Activated T-cell treated with anti-CD3 and anti-CD28 coated beads for 24 hours (primary cell): ENCODE measurements at places on chromosomes 4 and X.

GRCh38 chrX:105696870-105697269 lies 125.5 kb upstream of the NRK start:
- no peak for DNase-seq

DNA sequence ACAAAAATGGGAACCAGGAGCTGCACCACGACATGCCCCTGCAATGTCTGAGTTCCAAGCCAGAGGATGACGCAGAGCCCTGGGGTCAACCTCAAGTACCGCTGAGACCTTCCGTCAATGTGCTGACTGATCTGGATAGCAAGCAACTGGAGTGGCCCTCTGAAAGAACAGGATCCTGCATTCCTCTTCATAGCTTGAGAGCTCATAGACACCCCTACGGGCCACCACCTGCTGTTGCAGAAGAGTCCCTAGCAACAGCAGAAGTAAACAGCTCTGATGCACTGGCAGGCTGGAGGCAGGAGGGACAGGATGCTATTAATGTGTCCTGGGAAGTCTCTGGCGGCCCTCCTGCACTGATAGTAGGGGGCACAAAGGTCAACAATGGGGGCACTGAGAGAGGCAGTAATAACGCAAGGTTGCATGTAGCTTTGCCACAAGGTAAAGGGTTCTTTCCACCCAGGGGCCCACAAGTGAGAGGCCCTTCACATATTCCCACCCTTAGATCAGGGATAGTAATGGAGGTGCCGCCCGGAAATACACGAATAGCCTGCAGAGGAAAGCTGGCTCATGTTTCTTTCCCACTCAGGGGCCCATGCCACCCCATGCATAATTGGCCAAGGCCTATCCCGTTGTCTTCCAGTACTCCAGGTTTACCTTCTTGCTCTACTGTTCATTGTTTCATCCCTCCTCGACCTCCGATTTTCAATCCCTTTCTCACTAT lies 1.3 kb downstream of the PRR32 start:
- no peak for DNase-seq

GRCh38 chr4:164224871-164225270 lies 529.1 kb upstream of the SMIM31 start:
- no peak for DNase-seq

DNA sequence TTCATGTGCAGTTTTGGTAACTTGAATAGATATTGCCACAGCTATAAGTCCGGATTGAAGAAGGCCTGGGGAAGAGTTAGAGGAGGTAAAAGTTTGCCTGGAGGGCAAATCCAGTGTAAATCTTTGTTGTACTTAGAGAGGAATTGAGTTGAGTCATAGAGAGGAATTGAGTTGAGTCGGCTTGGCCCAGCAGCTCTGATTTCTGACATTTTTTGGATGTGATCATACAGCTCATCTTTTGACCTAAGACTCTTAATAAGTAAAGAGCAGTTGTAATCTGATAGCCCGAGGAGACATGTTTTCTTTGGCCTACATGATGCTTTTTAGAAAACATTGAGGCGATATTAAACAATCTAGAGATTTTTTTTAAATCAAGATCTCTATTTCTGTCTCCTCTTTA lies 3.9 kb downstream of the KIT start:
- no peak for DNase-seq

GRCh38 chr4:26723216-26723615 lies 137.4 kb upstream of the STIM2 start:
- DNase-seq = no peak

GRCh38 chrX:18461431-18461830 lies 36.0 kb downstream of the CDKL5 start:
- DNase-seq = no peak

GRCh38 chr4:183300655-183301054 lies 19.4 kb downstream of the CLDN22 start:
- no peak for DNase-seq

DNA sequence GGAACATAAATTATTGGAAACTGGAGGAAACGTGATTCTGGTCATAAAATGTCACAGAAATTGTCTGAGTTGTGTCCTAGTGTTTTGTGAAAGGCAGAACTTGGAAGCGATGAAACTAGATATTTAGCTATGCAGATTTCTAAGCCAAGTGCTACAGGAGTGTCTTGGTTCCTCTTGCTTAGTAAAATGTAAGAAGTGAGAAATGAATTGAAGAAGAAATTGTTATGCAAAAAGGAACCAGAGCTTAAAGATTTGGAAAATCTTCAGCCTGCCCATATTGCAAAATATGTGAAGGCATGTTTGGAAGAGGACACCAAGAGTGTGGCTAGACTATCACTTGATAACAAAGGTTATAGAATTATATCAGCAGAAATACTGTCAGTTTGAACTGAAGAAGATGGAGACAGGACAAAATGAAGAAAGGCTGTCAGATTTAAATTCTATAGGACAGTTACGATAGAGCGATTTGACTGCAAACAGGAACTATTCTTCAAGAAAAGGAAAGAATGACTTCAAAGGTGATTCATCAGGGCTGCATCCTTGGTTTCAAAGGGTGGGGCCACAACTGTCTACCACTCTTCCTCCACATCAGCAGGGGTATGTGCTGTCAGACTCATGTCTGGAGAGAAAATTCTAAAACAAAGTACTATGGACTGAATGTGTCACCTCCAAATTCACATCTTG lies 9.4 kb upstream of the CDS1 start:
- no peak for DNase-seq

GRCh38 chrX:252957-253291 lies 28.3 kb upstream of the PLCXD1 start:
- DNase-seq = no peak

GRCh38 chrX:79259073-79259689 lies 108.0 kb downstream of the ITM2A start:
- DNase-seq = peak; percentile 42

GRCh38 chr4:74097116-74097515 lies 1.9 kb downstream of the CXCL2 start:
- no peak for DNase-seq

DNA sequence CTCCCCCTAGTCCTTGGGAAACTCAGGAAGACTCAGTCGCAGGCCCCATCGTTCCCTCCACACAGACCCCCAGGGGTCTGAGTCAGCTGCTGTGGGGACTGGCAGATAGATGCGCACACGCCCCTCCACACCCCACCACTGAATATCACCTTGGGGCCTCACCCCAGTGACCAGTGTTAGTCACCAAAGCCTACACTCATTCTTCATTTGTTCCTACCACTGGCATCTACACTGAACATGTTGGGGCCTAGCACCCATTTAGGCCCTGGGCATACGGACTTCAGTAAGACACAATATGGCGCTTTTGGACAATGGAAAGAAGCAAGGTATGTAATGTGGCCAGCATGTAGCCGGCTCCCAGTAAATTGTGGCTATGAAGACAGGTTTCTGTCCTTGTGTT lies 154.1 kb upstream of the PJA1 start:
- no peak for DNase-seq

- DNase-seq = no peak
Observed at GRCh38 chrX:14228611-14229010, 198.9 kb upstream of the GEMIN8 start.

GRCh38 chrX:97629597-97629985 lies 745.9 kb downstream of the RPA4 start:
- DNase-seq = no peak

- no peak for DNase-seq
Observed at GRCh38 chr4:75429208-75429607, 85.0 kb downstream of the RCHY1 start.

DNA sequence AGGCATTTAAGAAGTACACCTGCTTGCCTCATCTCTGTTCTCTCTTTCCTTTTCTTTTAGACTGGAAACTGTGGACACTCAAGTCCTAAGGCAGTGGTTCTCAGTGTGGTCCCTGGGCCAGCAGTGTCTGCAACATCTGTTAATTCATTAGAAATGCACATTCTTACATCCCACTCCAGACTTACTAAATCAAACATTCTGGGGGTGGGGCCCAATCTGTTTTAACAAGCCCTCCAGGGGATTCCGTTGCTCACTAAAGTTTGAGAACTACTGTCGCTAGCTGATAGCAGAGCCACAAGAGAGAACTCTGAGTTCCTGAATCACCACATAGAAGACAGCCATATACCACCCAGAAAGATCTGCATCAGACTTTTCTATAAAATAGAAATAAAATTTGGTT lies 430.6 kb downstream of the BCOR start:
- DNase-seq = no peak

GRCh38 chr4:36332023-36332781 lies 50.8 kb downstream of the DTHD1 start:
- no peak for DNase-seq

GRCh38 chr4:11471618-11472017 lies 42.9 kb upstream of the HS3ST1 start:
- peak; percentile 27 for DNase-seq

- no peak for DNase-seq
Observed at GRCh38 chr4:79865201-79865597, 207.8 kb downstream of the ANTXR2 start.

DNA sequence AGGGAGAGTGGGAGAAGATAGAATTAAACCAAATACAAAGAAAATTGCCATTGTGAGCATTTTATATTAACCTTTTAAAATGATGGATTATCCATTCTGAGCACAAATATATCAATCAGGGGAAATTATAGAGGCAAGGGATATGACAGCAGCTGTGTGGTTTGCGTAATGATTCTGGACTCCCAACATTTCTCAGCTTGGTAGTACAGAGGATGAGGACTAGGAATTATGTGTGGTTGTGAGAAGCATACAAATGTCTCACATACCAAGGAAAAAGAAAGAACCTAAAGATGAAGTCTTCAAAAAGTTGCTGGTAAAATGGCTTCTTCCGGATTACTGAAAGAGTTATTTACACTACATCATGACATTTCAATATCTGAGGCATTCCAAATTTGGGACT lies 674.6 kb upstream of the NR3C2 start:
- DNase-seq = no peak
